ENCODE measurements at places on chromosomes 13 and 19. TPM values are rescaled to one million over a fixed set of nuclear protein-coding genes. Genes with fewer than 3 reads are reported as not detected.
A peak's percentile ranks its signal among the peaks of the same experiment; 100 is the strongest.

DNA sequence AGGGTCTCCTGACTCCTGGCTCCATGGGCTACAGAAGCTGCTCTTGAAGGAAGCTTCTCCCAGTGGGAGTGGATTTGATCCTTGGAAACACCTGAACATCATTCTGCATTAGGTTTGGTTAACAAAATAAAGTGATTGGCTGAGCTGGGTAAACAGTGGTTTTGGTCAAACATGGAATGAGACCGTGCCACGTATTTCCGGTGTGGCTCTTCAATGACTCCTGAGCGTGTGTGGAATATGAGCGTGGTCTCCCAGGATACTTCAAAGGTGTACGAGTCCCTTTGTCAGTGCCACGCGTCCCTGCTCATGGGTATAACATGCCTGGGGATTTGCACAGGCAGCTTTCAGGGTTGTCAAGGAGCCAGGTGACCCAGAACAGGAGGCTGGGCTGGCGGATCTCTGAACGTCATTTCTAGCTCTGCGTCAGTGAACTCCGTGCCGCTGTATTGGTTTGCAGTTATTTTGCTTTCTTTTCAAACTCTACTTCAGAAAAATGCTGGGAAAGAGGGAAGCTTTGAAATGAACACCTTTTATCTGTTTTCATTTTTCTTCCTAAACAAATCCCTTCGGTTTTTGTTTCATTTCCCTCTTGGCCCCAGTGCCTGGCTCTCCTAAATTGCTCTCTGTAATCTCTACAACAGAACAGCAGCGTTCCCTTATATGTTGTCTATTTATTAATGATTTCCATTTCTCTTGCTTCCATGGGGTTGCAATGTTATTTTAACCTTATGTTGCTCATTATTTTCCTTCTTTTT lies 26.3 kb upstream of the GJB6 start:
- DNase-seq = no peak

DNA sequence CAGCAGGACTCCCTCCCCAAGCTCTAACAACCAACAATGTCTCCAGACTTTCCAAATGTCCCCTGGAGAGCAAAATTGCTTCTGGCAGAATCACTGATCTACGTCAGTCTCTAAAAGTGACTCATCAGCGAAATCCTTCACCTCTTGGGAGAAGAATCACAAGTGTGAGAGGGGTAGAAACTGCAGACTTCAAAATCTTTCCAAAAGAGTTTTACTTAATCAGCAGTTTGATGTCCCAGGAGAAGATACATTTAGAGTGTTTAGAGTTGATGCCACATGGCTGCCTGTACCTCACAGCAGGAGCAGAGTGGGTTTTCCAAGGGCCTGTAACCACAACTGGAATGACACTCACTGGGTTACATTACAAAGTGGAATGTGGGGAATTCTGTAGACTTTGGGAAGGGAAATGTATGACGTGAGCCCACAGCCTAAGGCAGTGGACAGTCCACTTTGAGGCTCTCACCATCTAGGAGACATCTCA lies 6.2 kb upstream of the CEACAM5 start:
- no peak for DNase-seq

GRCh38 chr13:79516595-79516994 lies 35.6 kb downstream of the NDFIP2 start:
- DNase-seq = no peak

GRCh38 chr19:2270423-2271233 lies 11.3 kb downstream of the PEAK3 start:
- peak; percentile 90 for DNase-seq

DNA sequence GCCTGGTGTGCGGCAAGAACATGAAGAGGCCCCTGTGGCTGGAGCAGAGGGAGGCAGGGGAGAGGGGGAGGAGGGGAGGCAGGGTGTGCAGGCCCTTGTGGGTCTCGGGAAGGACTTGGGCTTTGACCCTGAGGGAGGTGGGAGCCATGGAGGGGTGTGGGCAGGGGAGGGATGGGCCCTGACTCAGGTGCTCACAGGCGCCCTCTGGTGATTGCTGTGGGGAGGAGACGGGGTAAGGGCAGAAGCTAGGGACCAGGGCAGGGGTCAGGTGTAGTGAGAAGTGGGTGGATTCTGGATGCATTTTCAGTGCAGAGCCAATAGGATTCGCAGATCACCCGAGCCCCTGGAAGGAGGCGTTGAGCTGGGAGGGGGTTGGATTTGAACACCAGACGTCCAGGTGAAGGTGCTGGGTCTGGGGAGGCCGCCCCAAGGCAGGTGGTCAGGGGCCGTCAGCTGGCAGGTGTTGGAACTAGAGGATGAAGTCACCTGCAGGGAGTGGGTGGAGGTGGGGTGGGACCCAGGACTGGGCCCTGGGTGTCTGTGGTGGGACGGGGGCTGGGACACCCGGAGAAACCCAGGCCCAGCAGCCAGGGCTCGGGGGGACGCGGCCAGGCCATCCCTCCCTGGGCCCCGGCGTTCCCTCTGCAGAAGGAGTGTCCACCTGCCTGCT lies 185.4 kb downstream of the KDM4B start:
- DNase-seq = peak; percentile 72

DNA sequence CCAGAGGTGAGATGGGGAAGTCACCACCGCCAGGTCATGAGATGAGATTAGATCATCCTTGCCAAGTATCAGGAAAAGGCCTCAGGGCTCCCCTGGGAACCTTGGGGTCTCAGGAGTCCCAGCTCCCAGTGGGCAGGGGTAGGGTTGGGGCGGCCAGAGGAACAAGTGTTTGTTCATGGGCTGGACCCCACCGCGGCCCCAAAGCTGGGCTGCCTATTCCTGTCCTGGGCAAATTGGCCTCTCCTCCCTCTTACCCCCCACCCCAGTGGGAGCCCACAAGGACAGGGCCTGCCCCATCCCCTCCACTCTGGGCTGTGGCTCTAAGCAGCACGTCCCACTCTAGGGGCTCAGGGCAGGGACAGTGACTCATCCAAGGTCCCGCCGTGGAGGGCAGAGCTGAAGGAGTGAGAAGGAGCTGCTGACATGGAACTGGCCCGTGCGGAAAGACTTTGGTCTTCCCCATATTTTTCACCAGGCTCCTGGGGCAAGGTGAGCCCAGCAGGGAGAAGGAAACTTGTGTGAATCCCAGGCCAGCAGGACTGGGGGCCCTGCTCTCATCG lies 4.0 kb upstream of the HCN2 start:
- no peak for DNase-seq

DNA sequence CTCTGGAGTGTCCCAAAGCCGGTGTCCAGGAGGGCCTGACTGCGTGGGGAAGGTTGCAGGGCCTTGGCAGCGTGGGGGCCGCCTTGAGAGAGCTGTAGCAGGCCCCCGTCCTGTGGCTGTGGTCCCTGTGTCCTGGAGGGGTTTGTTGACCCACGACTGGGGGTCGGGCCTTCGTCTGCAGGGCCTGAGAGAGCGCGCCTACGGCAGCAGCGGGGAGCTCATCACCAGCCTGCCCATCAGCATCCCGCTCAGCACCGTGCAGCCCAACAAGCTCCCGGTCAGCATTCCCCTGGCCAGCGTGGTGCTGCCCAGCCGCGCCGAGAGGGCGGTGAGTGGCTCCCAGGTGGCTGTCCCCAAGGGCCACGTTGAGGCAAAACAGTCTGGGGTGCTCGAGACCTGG lies 18.5 kb downstream of the PLEKHJ1 start:
- DNase-seq = no peak

DNA sequence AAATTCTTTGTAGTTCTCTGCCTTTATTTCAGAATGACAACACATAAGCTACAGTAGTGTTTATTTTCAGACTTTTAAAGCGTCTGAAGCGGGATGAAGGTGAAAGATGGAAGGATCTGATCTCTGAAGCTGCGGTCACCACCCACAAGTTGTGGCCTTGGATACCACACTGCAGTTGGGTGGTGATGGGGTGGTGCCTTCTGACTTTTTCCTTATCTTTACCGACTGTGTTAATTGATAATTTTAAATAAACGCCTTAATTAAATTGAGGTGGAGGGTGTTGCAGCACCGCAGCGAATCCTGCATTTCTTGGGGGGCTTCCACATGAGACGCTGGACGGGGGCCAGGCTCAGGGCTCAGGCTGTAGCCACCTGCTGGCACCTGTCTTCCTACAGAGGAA lies 1.3 kb downstream of the TFDP1 start:
- DNase-seq = no peak

GRCh38 chr13:42260903-42261654 lies 10.9 kb upstream of the AKAP11 start:
- DNase-seq = no peak

DNA sequence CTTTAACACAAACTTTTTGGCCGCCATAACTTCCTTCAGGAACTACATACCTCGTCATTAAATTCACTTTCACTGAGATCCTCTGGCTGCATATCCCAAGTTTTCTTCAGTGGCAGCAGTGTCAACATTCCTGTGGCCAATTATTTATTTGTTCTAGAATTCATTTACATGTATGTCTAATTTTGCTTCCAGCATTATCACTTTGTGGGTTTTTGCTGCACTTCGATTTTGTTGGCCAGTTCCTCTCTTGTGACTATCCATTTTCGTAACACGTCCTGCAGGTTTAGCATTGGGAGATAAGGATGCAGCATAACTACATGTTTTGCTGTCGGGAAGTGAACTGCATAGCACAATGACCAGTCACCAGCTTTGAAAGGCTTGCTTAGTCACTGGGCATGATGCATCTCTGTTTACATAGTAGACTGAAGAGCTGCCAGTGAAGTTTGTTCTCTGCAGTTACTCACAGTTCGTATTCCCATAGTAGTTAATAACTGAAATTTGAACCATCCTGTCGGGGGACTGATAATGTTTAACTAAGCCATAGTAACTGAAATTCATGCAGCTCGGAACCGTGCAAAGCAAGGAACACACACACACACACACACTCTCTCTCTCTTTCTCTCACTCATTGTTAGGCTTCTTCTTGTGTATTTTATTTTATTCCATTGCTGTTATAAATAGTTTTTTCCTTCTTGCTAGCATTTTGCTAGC lies 28.3 kb downstream of the ZNF507 start:
- no peak for DNase-seq

- DNase-seq = no peak
Observed at GRCh38 chr13:30027569-30028455, 177.4 kb upstream of the UBL3 start.

DNA sequence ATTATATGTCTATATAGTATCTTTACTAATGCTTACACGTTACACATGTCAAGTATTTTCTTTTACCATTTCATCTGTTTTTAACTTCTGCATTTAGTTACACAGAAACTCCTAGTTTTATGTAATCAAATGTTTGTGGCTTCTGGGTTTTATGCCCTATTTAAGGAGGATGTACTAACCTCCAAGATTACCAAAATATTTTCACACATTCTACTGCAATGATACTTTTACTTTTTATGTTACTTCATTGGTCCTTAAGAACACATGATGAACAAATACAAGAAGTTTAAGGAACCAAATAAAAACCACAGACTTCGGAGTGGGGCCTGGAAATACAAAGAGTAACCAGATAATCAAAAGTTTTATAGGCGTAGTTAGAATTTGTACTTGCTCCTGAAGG lies 37.2 kb downstream of the ZC3H13 start:
- no peak for DNase-seq

DNA sequence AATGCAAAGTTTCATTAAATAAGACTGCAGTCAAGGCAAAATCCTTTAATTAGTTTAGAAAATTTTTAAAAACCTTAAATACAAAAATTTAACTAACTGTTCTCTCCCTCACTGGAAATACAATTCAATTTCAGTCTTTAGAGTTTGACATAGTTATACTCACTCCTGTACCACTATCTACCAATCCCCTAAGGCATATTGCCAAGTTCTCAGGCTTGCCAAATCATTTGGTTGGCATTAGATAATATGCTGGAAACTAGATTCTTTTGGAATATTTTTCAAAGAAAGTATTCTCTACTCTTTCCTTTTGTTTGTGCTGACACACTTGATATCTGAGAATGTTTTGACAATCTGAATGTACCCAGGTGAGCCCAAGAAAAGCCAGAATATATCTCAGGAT lies 77.2 kb downstream of the TSC22D1 start:
- DNase-seq = no peak

GRCh38 chr19:10079031-10079453 lies 7.1 kb upstream of the SHFL start:
- DNase-seq = no peak

DNA sequence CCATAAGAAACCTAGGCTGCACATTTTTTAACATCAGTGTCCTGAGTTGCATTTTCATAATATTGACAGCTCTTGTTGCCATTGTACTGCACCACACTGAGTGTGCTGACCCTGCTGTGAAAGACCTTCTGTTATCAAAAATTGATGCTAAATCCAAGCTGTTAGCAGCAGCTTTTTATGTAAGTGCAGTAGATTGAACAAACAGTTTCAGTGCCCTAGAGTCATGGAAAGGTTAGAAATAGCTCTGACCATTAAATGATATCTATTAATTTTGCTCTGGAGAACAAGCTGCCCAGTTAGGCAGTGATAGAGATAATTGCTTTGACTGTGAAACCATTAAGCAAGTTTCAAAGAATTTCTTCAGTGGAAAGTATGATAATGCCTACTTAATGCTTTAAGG lies 1289.2 kb upstream of the PCDH20 start:
- no peak for DNase-seq

GRCh38 chr19:51799774-51800472 lies 5.0 kb downstream of the FPR3 start:
- DNase-seq = no peak

GRCh38 chr19:40035996-40036395 lies 20.0 kb downstream of the ZNF780B start:
- no peak for DNase-seq

DNA sequence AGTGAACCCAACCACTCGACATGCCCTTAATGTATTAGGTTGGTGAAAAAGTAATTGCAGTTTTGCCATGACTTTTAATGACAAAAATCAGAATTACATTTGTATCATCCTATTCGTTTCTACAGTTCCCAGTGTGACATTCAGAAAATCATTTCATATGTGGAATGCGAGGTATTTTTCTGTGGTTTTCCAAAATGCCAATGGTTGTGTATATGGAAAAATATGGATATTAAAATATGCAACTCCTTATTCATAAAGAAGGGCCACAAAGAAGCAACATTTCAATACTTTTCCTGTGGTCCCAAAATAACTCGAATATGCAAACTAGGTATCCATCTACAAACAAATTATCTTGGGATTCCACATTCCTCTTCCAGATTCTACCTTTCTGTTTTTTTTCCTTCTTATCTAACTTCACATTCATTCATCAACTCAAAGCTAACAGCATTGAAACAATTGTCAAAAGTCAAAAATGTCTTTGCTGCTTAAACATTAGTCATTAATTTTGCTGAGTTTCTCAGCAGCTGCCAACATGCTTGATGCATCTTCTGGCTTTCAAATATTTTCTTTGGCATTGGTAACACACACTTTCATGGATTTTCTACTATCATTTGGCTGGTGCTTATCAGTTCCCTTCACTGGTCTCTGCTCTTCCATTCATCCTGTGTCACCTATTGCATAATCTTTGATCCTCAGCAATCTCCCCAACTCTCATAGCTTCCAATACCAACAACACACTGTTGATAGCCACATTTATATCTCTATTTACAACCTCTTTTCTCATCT lies 1445.4 kb downstream of the EFNB2 start:
- no peak for DNase-seq

The SIGLECL1 gene
- total RNA-seq = not detected

The HNRNPM gene
- 122 TPM for total RNA-seq

The ZIM2 gene
- total RNA-seq = not detected

The LYPD5 gene
- total RNA-seq = not detected

The NOVA2 gene
- 2.3 TPM for total RNA-seq

The EXOSC5 gene
- 5.4 TPM for total RNA-seq

The MCF2L gene
- total RNA-seq = 81.4 TPM

The CCDC169 gene
- not detected for total RNA-seq

All from Peyer's patch (tissue), 4 donors.